ENCODE measurements at places on chromosomes 16 and 17. TPM values are rescaled to one million over a fixed set of nuclear protein-coding genes. Genes with fewer than 3 reads are reported as not detected.

- DNase-seq, result no peak
Measured at GRCh38 chr16:11017499-11017898, 73.1 kb downstream of the CLEC16A start.

HASPIN gene
- total RNA-seq, result 13.5 TPM

SULT1A2 gene
- 1.2 TPM for total RNA-seq

TBX21 gene
- 0.18 TPM for total RNA-seq

ZNF785 gene
- total RNA-seq, result 11.6 TPM

DNA sequence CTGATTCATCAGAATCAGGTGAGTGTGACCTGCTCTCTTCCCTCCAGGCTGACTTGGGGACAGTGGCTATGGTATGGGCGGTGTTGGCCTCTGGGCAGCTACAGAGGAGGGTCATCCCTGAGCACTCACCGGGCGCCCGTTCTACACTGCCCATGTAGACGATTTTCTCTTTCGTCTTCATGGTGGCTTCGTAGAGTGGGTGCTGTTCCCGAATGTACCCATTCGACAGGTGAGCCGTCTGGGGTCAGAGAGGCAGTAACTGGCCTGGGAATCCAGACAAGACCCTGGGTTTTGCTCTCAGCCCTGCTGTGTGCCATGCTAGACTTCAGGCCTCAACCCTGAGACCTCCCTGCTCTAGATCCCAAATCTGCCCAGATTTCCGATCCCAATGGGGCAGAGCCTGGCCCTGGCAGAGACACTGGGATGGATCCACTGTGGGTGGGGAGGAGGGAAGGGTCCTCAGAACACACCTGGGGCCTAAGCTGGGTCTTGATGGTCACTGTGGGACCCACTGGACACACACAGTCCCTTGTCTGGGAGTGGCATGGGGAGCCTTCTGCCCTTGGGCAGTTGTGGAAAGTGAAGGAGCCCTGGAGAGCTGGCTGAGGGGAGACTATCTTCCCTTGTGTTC, 13.2 kb downstream of the USP6 start:
- no peak for DNase-seq

GRCh38 chr16:22337849-22338635, 36.4 kb downstream of the CDR2 start:
- DNase-seq, result no peak

- no peak for DNase-seq
Measured at GRCh38 chr17:55325406-55325805, 60.6 kb downstream of the HLF start.

DNA sequence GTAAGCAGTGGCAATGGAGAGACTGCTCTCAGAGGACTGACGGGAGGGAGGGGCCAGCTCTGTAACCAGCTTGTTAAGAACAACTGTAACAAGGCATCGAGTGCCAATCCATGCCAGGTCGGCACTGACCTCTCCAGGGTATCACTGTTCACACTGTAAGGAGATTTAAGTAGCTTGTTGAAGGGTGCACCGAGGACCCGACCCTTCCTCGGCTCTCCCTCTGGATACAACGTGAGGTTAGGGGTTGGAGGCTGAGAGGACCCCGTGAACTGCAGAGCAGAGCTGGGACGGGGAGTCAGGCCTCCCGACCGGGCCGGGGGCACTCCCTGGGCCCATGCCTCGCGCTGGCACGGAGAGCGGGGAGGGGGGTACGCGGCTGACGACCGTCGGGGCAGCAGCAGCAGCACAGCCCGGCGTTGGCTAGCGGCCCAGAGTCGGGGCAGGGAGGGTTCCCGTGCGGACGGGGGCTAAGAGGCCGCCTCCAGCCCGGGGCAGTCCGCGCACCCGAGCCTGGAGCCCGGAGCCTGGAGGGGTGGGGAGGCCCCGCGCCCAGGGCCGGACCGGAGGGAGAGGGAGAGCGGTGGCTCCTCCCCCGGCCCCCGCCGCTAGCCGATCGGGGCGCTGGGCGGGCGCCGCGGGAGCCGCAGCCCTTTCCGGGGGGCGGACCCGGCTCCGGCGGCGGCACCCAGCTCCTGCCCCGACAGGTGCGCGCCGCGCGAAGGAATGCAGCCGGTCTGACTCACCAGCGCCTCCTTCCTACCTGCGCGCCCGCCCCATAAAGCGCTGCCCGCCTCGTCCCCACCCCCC, at the start of gene ITGB4:
Gene ITGB4 (plus strand): TSS at position 804 of the 807 bp plus-strand sequence. CDS start 3,245 bp downstream, outside the sequence.
- peak; percentile 40 for DNase-seq

DNA sequence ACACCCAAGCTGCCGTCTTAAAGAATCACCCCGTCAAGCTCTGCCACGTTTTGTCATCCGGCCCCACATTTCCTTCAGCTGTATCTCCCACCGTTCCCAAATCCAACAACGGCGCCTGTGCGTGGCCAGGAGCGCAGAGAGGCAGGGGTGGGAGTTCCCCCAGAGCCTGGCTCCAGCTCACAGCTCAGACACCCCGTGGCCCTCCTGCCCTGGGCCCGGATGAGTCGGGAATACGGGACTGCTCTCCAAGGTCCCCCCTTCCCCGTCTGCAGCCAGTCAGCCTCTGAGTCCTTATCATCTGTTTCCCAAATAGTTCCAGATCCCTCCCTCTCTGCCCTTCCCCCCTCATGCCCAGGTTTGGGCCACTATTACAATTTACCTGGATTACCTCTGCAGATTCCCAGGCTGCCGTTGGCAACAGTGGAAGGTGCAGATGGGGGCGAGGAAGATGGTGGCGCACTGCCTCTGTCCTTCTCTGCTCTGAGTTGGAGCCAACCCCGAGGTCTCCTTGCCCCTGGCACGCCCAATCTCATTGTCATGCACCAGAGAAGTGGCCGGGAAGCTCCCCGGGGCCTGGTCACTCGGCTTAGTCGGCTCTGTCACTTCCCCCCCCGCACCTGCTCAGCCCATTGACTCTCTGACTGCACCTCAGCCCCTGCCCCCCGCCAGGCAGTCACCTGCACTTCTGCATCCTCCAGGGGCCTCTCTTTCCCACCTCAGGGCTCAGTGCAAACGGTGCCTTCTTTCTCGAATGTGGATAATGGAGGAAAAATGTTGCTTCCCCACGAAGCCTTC, 18.3 kb upstream of the RPTOR start:
- DNase-seq, result no peak

SLC46A1 gene
- total RNA-seq, result 4.3 TPM

- peak; percentile 82 for DNase-seq
Measured at GRCh38 chr17:38735161-38735997, 5.2 kb downstream of the CISD3 start.

- peak; percentile 2 for DNase-seq
Measured at GRCh38 chr17:58215685-58216084, 3.4 kb downstream of the MKS1 start.

- DNase-seq, result no peak
Measured at GRCh38 chr17:82932518-82933310, 92.9 kb upstream of the ZNF750 start.

ST6GALNAC1 gene
- 42.9 TPM for total RNA-seq

- DNase-seq, result no peak
Measured at GRCh38 chr17:30482555-30482954, 5.3 kb downstream of the GOSR1 start.

OR3A3 gene
- total RNA-seq, result not detected

GRCh38 chr17:77688369-77688768, 270.1 kb upstream of the TNRC6C start:
- no peak for DNase-seq

SMIM22 gene
- not detected for total RNA-seq

- no peak for DNase-seq
Measured at GRCh38 chr16:22204091-22204655, 1.9 kb upstream of the EEF2K start.

- peak; percentile 73 for DNase-seq
Measured at GRCh38 chr17:40564883-40565768, at the start of gene CCR7. Gene CCR7 (minus strand): TSS chr17:40565472. CDS start chr17:40565409, 63 bp downstream.

DNA sequence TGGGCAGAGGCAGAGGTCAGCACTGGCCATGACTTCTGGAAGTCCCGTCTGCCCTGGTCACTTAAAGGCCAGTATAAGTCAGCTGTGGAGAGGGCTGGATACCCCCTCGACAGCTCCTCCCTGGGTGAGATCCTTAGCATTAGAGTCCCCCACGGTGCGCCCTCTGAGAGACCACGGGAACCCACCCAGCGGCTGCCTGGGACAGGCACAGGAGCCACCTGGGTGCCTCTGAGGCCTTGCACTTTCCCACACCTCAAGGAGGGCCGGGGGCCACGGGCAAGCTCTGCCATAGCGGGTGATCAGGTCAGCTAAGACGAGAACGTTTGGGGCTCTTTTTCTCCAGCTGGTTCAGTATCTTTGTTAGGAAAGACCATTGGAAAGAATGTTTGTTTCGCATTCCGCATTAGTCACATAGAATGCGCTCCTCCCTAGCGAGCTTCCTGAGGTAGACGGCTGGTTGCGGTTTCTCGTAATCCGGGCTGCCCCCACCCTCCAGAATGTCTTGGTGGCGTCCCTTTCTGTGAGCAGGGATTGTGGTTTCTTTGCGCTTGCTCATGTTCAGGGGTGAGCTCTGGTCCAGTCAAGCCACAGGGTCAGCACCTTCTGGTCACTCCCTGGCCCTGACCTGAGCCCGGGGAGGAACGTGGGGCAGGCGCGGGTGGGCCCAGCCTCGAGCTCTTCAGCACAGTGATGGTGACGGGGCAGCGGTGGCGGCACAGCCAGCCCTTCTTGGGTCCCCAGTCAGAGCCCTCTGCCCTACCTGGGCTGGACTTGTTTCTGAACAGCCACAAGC, 25.2 kb downstream of the NME3 start:
- DNase-seq, result no peak

PIK3R6 gene
- total RNA-seq, result not detected

Data from K562 (cell line).